ENCODE measurements at places on chromosomes 12 and 14.

GRCh38 chr14:63454436-63454835 is 88.7 kb downstream of the PPP2R5E start:
- no peak for DNase-seq

DNA sequence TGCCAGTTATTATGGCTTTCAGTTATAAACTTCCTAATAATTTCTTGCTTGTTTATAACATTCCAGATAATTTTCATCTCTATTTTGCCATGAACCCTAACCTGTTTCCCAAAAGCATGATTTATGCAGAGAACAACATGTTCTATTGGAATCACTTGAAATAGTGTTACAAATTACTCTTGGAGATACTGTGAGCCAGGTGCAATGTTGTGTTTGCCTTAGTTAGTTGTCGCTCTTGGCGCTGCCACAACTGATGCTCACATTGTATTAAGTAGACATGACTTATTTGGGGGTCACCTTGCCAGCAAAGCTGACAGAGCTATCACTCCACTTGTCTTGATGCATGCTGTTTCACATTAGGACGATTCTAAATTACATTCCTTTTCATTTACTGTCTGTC is 49.4 kb downstream of the TSPAN8 start:
- peak; percentile 72 for DNase-seq

DNA sequence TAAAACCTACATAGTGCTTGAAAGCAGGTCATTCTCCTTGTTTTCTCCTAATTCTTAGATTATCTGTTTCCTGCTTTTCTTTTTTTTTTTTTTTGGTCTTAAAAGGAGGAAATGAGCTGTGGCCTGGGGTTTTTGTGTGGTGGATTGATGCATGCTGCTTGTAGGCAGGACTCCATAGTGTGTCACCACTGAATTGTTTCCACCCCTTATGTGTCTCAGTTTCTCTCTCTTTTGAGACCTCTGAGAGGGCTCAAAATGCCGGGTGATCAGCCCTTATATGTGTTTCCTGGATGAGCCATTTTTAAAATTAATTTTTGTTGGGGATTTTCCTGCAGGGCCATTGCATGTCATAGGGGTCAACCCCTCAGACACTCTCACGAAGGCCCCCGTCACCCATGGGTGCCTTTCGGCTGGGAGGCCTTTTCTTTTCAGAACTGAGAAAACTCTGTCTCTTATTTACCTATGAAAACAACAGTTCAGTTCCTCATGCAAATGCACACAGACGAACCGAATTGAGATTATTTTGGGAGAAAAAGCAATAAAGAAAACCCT is 32.0 kb upstream of the LRRK2 start:
- DNase-seq = no peak

- no peak for DNase-seq
These were observed 772.9 kb downstream of the MED13L start for GRCh38 chr12:115504306-115505290.

- no peak for DNase-seq
These were observed 1.0 kb downstream of the HIP1R start for GRCh38 chr12:122836027-122836921.

DNA sequence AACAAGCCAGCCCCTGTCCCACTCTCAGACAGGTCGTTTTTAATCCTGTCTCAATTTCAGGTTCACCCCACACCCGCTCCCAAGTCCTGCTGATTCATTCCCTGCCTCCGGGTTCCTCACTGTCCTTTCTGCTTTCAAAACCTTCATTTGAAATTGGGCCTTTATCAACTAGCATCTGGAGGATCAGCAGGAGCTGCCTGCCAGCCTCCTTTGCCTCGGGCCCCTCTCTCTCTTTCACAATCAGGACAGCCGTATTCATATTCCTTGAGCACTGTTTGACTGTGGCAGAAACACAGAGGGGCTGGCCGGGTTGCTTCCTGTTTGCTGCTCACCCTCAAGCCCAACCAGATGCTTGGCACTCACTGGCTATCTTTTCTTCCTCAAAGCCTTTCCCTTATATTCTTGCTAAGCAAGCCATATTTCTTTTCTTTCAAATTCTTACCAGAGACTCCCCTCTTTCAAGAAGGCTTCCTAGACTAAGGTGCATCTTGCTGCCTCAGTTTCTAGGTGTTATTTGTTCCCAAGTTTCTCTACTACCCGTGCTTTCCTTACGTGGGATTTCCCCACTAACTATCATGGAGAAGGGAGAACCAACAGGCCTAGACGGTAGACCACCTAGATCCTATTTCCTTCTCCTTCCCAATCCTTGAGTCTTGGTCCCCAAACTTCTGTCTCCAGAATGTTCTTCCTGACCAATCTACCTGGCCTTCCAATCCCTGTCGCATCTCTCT is 3.0 kb downstream of the GALNT6 start:
- no peak for DNase-seq

DNA sequence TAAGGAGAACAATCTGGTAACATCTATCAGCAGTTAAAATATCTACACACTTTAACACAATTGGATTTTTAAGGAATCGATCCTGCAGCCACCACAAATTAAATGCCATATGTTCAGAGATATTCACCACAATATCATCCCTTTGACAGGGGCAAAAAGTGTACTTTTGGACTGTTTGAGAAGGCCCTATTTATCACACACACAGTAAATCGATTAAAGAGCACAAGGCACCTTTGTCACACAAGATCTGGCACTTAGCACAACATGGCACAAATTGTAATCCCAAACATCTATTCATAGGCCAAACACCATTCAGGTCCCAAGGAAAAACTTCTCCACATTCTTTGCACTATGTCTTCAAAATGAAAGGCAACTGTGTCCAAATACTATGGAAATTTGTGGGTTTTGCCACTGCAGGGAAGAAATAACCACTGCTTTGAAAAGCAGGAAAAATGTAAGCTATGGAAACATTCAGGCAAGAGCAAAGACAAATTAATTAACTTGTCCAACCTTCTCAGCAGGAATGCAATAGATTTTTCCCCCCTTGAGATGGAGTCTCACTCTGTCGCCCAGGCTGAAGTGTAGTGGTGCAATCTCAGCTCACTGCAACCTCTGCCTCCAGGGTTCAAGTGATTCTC is 282.5 kb upstream of the TMPO start:
- no peak for DNase-seq

GRCh38 chr12:131918311-131919050 is 10.6 kb upstream of the PUS1 start:
- DNase-seq = no peak

DNA sequence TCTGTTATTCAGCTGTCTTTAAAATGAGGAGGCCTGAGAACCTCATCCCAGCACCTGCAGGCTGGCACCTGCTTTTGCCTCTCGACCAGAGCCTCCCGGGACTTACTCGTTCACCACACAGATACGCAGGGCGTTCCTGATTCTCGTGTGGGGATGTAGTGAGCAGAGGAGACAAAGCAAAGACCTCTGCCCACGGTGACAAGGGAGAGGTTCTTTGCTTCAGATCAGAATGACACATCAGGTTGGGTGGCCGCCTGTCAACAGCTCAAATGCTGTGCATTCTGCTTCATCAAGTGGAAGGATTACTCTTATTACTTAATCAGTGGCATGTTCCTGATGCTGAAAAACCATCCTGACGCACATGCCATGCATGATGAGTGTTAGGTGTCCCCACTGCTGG is 24.4 kb downstream of the DEGS2 start:
- no peak for DNase-seq

DNA sequence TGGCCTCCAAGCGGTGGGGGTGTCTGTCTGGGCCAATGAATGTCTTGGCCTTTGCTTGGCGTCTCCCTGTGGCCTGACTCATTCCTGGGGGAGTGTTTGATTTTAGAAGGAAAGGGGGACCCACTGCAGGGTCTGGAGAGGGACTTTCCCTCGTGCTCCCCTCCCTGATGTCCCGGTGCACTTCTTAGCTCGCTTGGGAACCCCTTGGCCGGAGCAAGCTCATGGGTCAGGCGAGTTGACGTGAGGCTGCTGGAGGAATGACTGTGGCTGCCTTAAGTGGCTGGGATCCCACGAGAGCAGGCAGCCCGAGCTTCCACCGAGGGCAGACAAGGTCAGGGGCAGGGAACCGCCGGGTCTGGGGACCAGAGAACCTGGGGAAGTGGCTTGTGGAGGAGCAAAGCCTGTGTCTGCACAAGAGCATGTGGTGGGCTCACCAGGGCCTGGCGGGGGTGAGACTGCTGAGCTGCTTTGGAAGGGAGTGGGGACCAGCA is 218.4 kb upstream of the C14orf180 start:
- DNase-seq = no peak

GRCh38 chr14:68514608-68515194 is 278.2 kb downstream of the ZFP36L1 start:
- DNase-seq = no peak
